ENCODE measurements at places on chromosomes 16 and 17.

DNA sequence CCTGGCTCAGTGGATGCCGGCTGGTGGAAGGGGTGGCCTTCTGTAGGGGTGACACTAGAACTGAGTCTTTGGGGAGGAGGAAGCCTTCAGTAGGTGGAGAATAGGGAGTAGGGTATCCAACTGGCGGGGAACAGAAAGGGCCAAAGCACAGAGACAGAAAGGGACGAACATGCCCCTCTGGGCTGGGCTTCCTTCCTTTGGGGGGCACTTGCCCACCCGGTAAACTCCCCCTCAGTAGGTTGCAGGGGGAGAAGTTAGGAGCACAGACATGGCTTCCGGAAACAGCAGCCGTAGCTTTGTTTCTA, 774 bp downstream of the ENGASE start:
- DNase-seq: no peak

GRCh38 chr17:73017658-73018057, 74.8 kb downstream of the SLC39A11 start:
- DNase-seq: no peak

DNA sequence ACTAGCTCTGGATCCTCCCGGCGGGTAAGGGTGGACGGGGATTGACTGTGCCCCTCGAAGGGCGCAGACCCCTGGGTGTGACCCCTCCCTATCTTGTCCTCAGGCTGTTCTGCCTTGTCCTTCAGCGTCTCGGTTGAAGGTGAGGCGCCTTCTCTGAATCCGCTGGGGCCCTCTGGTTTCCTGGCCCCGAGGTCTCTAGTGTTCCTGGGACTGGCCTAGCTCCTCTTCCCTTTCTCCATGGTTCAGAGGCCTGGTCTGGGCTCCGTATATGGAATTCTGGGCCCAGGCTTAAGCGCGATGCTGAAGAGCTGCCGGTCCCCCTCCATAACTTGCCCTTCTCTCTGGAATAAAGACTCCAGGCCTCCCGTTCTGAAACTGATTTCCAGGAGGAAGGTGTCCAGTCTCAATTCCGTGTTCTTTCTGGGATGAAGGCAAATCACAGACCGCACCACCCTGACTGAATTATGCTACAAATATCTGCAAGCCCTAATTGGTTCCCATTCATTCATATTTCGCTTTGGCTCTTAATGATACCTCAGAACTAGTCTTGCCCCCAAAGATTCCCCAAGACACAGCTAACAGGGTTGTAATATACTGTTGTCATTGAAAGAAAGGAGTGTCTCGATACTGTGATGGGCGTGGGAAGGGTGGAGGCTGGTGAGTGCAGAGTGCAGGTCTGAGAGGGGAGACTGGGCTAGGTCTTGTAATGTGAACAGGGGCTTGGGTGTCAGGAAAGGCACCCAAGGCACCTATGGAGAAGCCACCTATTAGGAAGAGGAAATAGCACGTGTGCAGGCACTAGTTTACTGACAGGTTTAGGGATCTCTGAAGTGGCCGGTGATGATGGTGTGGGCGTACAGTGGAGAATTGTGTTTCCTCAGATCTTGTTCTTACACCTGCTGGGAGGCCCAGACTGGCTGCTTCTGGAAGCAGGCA, 851 bp downstream of the EDC4 start:
- no peak for DNase-seq

DNA sequence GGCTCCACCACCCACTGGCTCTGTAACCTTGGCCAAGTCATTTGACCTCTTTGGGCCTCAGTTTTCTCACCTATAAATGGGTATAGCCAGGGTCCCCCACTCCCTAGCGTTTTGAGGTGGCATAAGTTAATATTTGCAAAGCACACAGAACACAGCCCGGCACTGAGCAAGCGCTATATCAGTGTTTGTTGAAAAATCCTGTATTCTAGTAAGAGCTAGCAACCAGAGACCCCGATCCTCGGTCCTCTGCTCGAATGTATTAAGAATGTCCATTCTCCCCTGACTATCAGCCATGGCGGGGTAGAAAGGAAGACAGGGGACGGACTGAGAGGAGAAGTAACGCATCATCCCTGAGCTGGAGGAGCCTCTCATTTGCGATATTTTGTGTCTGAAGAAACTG, 131.2 kb downstream of the IRF8 start:
- DNase-seq: no peak

- DNase-seq: no peak
Observed at GRCh38 chr17:29617481-29618271, 5.0 kb downstream of the CORO6 start.

DNA sequence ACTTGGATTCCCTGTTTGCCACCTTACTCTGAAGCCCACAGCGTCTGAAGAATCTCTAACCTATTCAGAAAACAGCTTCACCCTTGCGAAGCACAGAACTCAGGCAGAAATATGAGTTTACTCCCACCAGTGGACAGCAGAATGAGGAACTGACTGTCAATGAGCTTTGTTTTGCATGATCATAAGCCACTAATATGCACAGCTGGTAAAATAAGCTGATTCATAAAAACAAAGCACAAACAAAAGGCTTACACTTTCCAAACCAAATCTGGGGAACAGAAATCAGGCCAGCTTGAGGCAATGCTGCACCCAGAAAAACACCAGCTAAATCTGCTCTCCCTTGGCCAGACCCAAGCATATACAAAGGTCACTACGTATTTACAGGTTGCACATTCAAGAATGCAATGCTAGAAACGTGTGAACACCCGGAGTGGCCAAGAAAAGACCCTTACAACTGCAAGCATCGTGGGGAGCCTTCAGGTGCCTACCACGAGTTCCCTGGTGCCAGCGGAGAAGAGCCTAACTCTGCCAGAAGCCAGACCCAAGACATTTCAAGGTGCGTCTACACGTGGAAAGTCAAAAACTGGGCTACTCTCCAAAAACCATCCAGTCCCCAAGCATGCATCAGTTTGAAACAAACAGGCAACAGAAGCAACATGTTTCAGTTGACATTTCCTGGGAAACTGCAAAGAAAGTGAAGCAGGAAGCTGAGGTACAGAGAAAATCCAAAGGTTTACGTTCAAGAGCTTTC, 207.1 kb downstream of the ZFHX3 start:
- no peak for DNase-seq
